ENCODE measurements at places on chromosomes 2 and 18. TPM values are rescaled to one million over a fixed set of nuclear protein-coding genes. Genes with fewer than 3 reads are reported as not detected.

The L3MBTL4 gene
- total RNA-seq = 9.0 TPM

DNA sequence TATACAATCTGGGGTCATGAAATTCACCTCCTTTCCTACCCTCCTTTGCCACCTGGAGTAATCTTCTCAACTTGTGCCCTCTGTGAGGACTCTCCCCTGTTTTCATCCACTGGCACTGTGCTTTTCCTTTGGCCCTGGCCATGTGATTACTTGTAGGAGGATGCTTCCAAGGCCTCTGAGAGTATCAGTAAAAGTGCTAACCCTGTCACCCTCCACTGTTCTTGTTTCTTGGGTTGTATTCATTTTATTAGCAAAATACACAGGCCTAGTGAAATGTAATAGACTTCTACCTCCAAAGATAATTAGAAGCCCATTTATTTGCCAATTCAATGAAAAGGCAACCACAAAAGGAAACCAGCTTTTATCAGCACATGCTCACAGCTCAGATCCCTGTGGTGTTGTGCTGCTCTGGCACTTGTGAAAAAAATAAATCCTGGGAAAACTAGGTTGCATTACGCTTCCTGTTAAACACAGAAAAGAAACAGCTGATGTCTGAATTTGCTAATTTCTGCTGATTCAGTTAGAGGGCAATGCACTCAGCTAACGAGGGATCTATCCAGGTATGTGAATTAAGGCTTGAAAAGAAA lies 357.5 kb upstream of the ETAA1 start:
- no peak for DNase-seq

DNA sequence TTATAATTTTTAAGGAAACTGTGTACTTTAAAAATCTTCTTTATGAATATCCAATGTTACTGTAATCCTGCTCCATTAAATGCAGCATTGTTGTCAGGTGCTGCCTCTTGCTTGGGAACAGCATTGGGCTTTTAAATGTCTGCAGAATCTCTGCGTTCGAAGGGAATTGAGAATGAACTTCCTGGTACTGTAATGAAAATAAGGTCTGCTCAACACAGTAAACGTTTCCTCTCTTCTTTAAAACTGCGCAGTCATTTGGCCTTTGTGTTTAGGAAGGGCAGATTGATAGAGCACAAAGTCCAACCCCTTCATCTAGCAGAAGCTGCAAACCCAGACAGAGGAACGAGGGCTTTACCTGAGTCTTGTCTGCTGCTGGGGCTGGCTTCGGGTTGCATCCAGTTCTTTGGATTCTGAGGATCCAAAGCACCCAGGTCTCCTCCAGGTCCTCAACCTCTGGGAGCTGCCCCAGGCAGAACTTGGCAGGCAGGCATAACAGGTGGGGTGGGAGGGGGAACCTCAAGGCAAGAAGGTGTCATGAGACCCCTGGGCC lies 104.5 kb downstream of the UGGT1 start:
- DNase-seq = no peak

DNA sequence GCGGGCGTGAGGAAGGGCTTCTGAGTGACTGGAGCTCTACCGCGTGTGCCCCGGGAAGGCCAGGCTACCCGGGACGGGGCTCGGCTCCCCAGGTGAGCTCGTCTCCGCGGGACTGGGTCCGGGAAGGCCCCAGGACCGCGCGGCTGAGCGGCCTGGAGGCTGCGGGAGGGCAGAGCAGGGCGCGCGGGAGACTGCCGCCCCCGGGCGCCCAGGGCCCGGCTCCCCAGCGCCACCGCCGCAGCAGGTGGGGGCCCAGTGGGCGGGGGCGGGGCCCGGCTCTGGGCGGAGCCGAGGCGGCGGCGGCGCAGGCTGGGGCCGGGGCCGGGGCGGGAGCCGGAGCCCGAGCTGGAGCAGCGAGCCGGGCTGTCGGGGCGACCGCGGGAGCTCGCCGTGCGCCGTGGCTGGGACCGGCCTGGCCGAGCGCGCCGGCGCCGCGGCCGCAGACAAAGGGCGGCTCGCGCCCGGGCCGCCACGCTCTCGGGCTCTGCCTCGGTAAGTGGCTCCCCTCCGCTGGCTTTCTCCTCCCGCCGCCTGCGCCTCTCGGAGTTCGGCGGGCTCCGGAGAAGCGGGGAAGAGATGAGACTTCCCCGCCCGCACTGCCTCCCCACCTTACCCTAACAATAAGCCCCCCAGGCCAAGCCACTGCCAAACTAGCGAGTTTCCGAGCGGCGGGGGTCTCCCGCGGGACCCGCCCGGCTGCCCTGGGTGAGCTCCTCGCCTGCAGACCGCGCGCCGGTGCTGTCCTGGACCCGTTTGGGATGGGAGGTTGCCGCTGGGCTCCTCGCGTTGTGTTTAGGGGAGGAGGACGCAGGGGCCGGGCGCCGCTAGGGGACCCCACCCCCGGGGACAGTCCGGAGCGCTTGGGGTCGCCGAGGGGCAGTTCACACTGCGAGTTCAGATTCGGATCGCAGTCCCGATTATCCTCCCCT lies at the start of gene MAPK4:
Gene MAPK4 (plus strand): TSS at position 336 of the 929 bp plus-strand sequence. CDS start 103,872 bp downstream, outside the sequence.
- no peak for DNase-seq

DNA sequence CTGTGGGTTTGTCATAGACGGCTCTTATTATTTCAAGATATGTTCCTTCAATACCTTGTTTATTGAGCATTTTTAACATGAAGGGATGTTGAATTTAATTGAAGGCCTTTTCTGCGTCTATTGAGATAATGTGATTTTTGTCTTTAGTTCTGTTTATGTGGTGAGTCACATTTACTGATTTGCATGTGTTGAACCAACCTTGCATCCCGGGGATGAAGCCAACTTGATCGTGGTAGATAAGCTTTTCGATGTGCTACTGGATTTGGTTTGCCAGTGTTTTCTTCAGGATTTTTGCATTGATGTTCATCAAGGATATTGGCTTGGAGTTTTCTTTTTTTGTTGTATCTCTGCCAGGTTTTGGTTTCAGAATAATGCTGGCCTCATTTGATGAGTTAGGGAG lies 60.5 kb downstream of the GTF3C3 start:
- DNase-seq = no peak

The C2orf72 gene
- total RNA-seq = 0.42 TPM

DNA sequence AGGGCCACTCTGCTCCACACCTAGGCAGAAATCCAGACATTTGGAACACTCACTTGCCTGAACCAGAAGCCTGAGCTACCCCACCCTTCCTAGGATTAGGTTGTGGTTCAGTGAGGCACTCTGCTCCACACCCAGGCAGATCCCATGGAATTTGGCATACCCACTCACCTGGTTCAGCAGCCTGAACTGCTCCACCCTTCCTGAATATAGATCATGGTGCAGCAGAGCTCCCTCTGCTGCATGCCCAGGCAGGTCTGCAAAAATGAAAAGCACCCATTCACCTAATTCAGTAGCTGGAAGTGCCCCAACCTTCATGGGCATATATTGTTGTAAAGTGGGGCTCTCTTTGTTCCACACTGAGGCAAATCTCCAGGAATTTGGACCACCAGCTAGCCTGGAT lies 185.1 kb upstream of the CNTNAP5 start:
- no peak for DNase-seq

DNA sequence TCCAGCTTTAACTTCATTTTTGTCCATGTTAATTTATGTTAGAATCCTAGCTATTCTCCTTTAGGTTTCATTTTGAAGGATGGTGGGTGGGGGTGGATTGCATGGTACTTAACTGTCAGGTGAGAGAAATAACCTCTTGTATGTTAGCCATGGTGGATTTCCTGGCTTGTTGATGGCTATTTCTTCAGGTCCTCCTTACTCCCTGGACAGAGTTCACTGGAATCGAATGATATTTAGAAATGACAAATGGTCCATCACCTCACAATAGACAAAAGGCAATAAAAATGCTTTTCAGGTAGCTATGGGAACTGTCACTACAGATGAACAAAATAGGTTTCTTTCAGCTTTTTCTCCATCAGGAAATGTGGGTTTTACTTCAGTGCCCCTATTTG lies 91.7 kb downstream of the EML6 start:
- DNase-seq = no peak

The DOK6 gene
- 28.6 TPM for total RNA-seq

- no peak for DNase-seq
Observed at GRCh38 chr2:59005836-59006615, 764.9 kb upstream of the FANCL start.

The C2orf15 gene
- total RNA-seq = not detected

DNA sequence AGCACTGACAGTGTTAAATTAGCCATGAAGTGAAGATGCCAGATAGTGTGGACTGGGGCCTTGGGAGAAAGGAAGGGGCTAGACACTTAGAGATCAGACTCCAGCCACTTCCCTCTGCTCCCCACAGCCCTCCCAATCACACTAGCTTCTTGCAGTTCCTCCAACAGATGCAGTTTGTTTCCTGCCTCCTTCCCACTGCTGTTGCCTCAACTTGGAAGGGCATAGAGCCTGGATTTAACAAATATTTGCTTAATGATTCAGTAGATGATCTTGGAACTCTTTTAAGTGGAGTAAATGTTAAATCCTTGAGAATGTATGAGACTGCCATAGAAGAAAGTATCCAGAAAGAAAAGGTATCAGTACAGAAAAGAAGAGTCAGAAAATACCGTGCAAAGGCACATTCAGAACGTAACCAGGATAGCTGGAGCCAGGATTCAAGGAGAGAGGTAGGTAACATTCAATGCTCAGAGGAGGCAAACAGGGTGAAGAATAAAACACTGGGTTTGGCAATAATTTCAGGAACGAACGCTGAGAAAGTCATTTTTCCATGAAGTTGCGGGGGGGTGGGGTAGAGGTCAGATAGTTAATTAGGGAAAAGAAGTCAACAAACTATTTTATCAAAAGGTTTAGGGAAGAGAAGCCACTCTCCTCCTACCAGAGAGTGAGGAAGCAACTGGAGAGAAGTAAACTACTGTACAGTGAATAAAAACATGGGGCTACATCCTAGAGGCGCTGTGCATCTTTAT lies 1.3 kb upstream of the BZW1 start:
- DNase-seq = no peak

The MFSD2B gene
- not detected for total RNA-seq

DNA sequence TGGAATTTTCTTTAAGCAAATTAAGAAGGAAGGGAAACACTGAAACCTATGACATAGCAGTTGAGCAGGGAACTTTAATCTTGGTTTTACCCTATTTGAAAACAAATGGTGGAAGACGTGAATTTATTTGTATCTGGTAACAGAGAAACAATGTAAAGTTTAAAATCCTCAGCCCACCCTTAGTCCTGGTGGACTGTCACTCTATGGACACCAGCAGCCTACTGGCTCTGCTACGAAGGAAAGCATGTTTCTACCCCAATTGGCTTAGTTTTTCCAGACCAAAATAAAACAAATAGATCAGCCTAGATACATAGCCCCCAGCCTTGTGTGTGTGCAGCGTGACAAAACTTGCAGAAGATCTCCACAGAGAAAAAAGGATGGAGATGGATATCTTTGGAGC lies 7.4 kb downstream of the ZEB2 start:
- DNase-seq = no peak

DNA sequence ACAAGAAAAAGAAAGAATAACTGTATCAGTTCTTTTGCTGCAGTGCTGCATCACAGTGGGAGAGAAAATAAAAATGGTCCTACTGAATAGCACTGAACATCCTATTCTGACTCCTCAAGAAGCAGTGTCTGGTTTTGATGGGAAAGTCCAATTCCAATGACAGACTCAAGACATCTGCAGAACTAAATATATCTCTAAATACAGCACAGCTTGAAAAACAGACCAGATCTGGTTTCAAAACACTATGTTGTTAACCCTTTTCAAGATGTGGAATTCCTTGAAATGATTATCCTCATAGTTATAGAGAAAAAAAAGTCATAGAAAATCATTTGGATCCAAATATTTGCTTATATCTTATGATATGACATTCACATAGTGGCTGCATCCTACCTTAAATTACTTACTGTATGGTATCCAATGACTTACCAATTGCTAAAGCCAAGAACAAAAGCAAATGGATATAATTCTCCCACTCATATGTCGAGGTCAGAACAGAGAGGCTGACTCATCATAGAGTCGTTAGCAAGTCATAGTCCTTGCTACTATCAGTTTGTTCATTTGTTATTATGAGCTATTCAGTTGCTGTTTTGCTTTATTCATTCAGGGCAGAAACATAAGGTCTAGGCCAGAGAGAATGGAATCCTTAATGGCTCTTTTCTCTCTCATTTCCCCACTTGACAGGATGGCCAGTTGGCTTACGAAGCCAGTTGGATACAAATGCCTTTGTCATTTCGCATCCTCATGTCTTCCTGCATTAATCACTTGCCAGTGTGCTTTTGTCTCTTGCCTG lies 62.5 kb upstream of the ACVR2A start:
- DNase-seq = no peak

- no peak for DNase-seq
Observed at GRCh38 chr2:16908656-16909055, 243.0 kb upstream of the CYRIA start.

- DNase-seq = peak; percentile 32
Observed at GRCh38 chr2:105409717-105410116, 10.9 kb upstream of the FHL2 start.

GRCh38 chr18:38690626-38691025 lies 1125.0 kb upstream of the CELF4 start:
- no peak for DNase-seq

The CLASP1 gene
- total RNA-seq = 164 TPM

- DNase-seq = no peak
Observed at GRCh38 chr2:161418715-161419637, 2.9 kb downstream of the TBR1 start.

- DNase-seq = peak; percentile 92
Observed at GRCh38 chr2:236731767-236732580, 162.3 kb downstream of the ACKR3 start.

All from tibial nerve (tissue), 4 donors.